MM.1S (cell line): ENCODE measurements at places on chromosomes 3 and 15.

- no peak for DNase-seq
Observed at GRCh38 chr3:41346698-41347270, 147.5 kb downstream of the CTNNB1 start.

DNA sequence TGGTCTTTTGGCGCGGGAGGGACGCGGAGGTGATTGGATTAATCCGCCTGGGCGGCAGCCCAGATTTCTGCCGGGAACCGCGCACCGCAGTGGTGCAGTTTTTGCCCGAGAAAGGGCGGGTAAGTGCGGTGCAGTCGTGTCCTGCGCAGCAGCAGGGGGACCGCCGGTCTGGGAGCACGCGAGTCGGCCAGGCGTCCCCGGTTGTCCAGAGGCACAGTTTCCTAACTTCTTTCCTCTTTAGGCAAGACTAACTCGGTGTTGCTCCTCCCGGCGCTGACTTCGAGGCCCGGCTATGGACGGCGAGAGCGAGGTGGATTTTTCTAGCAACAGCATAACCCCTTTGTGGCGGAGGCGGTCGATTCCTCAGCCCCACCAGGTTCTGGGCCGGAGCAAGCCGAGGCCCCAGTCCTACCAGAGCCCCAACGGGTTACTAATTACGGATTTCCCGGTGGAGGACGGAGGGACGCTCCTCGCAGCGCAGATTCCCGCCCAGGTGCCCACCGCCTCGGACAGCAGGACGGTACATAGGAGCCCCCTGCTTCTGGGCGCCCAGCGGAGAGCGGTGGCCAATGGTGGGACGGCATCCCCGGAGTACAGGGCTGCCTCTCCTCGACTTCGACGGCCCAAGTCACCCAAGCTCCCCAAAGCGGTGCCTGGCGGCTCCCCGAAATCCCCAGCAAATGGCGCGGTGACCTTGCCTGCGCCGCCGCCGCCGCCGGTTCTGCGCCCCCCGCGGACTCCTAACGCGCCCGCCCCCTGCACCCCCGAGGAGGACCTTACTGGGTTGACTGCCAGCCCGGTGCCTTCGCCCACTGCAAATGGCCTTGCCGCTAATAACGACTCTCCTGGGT lies 736 bp downstream of the ARHGEF26 start:
- peak; percentile 67 for DNase-seq

GRCh38 chr3:65689436-65689835 lies 349.3 kb downstream of the MAGI1 start:
- DNase-seq = no peak

GRCh38 chr3:31804251-31805051 lies 176.6 kb downstream of the OSBPL10 start:
- DNase-seq = no peak

GRCh38 chr15:62426387-62426956 lies 261.4 kb upstream of the C2CD4B start:
- DNase-seq = no peak

DNA sequence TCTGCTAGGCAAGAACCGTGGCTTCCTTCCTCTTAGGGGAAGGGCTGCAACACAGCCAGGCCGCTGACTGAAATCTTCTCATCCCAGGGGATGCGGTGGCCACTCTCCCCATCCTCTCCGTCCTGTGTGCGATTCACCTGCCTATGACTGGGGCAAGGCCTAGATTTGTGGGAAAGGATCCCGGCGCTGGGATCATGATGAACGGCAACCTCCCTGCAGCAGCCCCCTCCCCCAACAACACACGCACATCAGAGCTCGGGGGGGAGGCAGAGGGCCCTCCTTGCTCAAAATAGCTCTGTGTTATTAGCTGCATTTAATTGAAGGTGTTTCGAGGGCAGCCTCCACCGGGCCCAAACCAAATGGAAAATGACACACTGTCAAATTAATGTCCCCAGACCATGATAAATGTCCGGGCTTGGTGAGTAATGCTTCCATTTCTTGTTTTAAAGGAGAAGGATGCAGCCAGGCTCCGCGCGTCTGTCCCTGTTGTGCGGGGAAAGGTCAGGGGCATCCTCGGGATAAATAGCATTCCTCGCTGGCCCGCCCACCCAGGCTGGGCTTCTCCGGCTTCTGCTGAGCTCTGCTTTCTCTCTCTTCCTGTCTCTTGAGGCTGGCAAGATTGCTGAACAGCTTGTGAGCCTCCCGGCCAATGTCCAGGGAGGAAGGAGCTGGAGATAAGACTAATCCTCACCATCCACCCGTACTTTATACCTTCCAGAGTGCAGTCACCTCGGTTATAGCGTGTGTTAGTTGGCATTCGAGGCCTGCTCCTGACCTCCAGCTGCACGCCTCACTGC lies 56.4 kb upstream of the TLE3 start:
- no peak for DNase-seq

DNA sequence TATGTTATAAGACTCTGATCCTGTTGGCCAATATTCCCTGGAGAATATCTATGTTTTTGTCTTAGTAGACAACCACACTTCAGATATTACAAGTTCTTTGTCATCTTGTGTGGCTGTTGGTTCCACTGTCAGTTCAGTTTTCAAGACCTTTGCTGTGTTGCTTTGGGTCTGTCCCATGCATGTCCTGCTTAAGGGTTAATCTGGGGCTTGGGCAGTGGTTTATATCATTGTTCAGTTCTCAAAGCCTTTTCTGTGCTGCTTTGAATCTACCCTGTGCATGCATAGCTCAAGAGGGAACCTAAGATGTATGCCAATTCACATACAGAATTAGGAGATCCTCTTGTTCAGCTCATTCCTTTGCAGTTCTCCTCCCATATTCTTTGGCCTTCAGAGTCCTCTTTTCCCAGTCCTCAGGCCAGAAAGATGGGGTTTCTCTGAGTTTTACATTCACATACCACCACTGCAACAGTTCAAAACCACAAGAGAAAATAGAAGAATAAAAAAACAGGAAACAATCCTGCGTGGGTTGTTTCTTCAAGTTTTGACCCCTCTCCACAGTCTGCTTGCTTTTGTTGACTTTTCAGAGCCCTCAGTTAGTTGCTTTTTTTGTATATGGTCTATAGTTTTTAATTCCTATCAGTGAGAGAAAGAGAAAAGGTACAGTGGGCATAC lies 21.6 kb downstream of the BUB1B start:
- DNase-seq = no peak

DNA sequence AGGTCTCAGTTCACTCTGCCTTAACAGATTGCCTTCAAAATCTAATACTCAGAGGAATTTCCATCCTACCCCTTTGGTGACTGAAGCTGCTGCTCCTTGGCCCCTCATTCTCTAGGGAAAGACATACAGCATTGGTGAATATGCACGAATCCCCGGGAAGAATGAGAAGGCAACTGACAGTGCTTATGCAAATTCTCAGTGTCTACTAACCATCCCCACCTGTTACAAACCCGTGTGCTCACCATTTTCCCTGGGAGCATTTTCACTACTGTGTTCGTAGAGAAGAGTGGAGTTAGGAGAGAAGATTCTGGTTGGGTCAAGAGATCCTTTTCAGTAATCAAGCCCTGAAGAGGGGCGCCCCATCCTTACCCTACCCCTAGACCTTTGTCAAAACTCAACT lies 37.7 kb downstream of the SYNM start:
- DNase-seq = no peak
